AG09309 (cell line): ENCODE measurements at places on chromosomes 5 and 9.

DNA sequence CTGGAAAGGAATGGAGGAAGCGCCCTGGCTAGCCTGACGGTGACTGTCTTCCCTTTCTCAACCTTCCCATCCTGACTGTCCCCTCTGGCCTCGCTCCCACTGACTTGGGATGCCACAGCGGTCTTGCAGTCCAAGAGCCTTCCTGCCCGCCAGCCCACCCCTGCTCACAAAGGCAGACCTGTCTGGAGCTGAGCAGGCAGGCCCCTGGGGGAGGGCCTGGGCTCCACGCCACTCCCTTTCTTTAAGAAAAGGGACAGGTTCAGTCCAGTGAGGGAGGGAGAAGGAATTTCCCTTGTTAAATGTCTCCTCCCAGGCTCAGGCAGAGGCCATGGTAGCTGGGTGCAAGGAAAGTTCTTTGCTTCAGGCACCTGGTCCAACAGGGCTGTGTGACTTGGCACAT, 18.1 kb downstream of the FGF1 start:
- no peak for DNase-seq

- DNase-seq, result no peak
These were observed 46.4 kb upstream of the EDIL3 start for GRCh38 chr5:84430863-84431663.

DNA sequence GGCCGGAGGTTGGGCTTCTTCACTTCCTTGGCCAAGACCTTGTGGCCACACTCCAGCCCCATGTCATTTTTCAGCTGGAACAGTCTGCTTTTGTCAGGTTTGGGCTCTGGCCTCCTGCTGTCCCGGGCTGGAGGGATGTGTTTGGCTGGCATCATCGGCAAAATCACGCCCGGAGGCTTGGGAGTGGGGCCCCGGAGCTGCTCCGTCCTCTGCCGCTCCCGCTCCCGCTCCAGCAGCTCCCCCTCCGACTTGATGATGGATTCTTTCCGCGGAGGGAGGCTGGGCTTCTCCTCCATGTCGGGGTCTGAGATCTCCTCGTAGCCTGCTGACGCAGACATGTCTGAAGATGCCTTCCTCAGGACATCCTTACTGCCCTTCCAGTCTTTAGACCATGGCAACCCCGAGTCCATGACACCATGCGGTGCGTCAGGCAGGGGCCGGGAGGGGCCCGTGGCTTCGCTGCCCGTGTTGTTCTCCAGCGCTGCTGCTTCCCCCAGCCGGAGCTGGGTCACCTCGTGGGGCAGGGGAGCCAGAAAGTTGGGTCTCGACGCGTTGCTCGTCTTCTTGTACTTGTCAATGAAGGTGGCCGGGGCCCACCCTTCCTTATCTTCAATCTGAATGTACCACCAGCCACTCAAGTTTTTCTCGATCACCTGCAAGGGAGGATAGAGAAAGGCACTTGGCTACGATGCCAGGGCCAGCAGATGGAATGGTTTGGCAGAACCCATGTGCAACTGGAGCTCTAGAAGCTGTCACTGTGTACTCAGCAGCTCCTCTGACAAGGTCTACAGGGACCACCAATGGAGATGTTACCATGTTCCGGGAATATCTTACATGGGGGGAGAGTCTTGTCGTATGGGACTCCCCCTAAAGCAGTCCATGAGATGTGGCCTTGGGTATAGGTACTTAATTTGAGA, 56.0 kb upstream of the UBTD2 start:
- DNase-seq, result no peak

- DNase-seq, result no peak
These were observed 58.9 kb downstream of the ZNF618 start for GRCh38 chr9:113934829-113935676.

DNA sequence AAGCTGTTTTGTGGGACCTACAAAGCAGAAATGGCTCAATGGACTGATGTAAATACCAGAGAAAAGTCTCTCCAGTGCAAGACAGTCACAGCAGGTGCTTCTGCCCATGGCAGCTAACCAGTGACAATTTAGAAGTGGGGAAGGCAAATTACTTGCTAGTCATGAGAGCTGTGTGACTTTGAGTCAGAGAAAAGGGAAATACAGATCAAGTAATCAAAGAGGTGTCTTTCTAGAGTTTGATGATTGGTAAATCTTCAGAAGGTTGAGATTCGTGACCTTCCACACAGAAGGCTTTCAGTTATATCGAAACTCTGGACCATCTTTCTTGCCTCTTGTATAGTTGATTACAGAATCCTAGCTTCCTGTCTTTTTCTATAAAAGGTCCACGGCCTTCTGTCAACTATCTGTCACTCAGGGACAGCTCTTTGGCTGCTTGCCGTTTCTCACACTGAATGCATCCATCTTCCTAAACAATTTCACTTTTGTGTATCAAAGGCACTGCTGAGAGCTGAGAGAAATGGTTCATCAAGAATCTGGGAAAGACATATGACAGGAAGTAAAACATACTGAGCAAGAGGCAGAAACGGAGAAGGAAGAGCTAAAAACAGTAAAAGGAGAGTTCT, 993.9 kb upstream of the ACO1 start:
- DNase-seq, result no peak

GRCh38 chr9:613771-614347, 227.6 kb upstream of the DMRT1 start:
- DNase-seq, result peak; percentile 75

- DNase-seq, result no peak
These were observed 281.3 kb upstream of the IRX4 start for GRCh38 chr5:2163940-2164490.

DNA sequence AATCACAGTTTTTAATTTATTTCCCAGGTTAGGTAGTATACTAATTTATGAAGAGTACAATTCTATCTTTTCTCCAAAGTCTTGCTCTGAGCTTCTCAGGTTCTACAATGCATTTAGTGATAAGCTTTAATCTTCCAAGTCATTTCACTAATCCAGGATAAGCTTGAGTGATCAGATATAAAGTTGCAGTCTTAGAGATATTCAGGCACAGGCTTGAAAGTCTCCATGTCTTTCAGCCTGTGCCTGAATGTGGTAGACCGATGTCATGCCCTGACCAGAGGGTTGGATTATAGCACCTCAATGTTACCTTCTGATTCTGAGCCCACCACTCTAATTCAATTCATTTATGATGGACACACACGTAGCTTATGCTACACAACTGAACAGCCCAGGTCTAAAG, 3.2 kb downstream of the CRHBP start:
- DNase-seq, result no peak

DNA sequence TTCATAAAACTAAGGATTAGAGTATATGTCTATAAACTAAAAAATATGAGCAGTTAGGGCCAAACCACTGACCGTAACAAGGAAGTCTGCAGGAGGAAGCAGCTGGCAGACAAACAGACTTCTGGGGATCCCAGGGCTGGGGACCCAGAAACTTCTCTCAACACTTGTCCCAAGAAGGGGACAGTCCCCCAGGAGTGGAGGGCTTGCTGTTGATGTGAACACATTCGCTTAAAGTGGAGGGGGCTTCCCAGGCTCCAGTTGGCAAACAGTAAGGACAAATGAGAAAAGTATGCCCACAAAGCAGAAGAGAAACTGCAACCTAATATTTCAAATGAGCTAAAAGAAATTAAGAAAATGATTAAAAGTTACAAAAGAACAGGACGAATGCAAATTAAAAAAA, 83.7 kb downstream of the PDE8B start:
- no peak for DNase-seq

DNA sequence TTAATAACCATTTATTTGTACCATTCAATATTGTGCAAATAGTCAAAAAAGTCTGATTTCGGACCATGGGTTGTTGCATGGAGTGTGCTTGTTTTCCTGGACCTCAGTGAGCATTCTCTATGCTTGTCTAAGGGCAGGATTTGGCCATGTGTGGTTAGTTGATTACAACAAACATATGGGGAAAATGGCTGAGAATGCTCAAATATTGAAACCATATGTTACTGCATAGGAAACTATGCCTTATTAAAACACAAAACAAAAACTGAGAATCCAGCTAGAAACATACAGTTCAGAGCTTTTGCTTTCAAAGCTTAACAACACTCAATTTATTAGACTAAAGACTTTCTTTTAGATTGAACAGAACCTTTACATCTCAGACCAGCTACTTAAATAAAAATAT, 928.3 kb downstream of the NR2F1-AS1 start:
- peak; percentile 25 for DNase-seq

- no peak for DNase-seq
These were observed 202.7 kb upstream of the NR3C1 start for GRCh38 chr5:143606043-143606752.

- DNase-seq, result no peak
These were observed 218.8 kb upstream of the NR4A3 start for GRCh38 chr9:99602854-99603253.

- no peak for DNase-seq
These were observed 37.2 kb upstream of the SH3PXD2B start for GRCh38 chr5:172491481-172491880.

DNA sequence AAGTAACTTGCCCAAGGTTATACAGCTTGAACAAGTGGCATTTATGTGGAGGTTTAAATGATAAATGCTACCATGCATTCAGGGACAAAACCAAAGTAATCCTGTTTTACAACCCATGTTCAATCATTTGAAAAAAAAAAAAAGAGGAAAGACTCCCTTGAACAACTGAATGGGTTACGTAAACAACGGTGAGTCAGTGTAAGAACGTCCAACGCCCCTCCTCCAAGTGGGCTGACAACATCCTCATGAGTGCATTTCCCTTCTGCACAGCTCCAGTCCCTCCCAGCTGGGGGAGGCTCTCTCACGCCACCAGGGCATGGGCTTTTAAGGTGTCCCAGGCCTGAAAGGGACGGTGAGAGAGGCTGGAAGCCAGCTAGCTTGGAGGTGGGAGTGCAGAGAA, 90.0 kb downstream of the PRRT1B start:
- DNase-seq, result peak; percentile 90

- DNase-seq, result peak; percentile 47
These were observed 579.7 kb downstream of the CCDC171 start for GRCh38 chr9:16132513-16132912.

DNA sequence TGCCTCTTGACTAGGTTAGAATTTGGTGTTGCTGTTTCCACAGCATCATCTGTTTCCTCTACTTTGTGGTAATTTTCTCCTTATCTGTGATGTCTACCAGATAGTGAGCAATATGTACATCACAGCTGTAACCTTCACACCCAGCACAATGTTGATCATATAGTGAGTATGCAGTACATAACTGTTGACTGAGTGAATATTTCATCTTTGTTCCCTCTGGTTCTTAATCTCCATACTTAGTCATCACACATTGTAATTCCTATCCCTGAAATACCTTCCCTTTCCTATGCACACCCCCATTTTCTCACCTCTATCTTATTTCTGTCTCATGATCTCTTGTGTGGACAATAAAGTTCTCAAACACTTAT, 115.9 kb downstream of the KIF4B start:
- no peak for DNase-seq

- no peak for DNase-seq
These were observed 7.2 kb downstream of the CSNK1A1 start for GRCh38 chr5:149544028-149544420.

DNA sequence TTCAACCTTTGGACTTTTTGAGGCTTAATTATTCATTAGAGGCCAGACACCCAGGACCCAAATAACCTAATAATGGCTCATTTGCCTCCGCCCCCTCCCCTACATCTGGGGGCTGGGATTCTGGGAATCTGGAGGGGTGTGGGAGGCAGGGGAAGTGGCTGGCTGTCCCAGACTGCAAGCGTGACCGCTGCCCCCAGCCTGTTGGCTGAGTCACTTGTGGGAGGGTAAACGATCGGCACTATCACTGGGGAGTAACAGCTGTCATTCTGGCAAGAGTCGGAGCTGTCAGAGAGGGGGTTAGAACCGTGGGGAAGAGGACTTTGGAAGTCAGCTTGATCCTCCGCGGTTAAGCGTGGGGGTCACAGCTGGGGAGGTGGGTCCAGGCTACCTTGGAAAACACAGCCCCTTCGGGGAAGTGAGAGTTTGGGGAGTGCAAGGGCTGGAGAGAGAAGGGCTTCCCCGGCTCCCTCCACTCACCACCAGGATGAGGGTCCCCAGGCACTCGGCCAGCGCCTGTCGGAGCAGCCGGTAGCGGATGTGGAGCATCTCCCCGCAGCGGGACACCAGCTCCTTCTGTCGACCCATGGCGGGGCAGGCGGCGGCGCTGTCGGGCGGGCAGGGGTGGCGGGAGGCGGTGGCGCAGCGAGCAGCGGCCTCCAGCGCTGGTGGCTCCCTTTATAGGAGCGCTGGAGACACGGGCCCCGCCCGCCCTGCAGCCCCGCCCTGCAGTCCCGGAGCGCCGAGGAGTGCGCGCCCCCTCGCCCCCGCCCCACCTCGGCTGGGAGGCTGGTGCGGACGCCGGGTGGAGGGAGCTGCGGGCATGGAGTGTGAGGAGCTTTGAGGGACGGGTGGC, at the start of gene AQP3:
TSS of gene AQP3 (minus strand) at position 648 of the 853 bp plus-strand sequence. CDS start at position 585, 63 bp downstream.
- no peak for DNase-seq

GRCh38 chr5:171965745-171966144, 40.7 kb downstream of the FBXW11 start:
- no peak for DNase-seq

DNA sequence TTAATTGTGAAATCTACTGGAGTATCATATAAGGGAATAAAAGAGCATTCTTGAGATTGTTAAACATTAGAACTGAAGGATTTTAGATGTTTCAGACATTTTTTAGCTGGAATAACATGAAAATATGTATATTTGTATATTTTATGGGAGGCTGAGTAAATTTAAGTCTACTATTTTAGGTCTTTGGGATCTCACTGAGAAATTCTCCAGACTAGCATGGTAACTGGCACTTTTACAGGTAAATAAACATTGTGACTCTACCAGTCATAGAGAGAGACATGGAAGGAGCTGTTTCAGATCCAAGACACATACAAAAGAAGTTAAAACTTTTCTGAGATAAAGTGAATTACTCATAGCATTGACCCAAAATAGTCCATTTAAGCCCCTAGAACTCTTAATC, 59.4 kb downstream of the NDUFAF2 start:
- DNase-seq, result peak; percentile 5

DNA sequence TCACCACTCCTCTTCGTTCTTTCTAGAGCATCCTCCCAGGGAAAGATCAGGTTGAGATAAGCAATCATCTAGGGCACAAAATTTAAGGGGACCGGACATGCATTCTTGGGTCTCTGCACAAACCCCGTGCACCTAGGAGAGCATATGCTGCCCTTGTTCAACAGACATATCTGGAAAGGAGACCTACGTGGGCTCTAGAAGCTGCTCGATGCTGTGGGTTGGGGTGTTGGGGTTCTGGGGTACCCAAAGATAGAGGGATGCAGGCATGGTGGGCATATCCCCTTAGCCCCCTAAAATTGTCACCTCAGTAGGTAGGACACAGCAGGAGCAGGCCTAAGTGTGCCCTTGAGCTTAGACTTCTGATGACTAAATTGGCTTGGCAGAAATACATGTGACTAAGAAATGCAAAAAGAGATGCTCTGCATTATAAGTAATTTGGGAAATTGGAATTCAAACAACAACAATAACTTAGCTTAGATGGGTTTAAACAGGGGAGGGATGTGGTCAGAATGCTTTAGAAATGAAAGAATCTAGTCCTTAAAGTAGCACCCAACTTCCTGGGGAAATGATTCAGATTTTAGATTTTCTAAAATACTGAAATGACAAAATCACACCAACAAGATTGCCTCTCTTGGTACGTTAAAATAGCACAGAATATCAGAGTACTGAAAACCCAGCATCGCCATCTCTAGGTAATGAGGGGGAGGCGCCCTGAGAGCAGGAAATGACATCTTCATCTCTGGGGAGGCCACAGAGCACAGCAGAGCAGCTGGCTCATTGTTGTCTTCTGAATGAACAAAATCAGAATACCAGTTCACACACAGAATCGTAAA, 172.3 kb downstream of the GNA14 start:
- DNase-seq, result peak; percentile 33
